ENCODE measurements at places on chromosomes 12 and 14. TPM values are rescaled to one million over a fixed set of nuclear protein-coding genes. Genes with fewer than 3 reads are reported as not detected.

DNA sequence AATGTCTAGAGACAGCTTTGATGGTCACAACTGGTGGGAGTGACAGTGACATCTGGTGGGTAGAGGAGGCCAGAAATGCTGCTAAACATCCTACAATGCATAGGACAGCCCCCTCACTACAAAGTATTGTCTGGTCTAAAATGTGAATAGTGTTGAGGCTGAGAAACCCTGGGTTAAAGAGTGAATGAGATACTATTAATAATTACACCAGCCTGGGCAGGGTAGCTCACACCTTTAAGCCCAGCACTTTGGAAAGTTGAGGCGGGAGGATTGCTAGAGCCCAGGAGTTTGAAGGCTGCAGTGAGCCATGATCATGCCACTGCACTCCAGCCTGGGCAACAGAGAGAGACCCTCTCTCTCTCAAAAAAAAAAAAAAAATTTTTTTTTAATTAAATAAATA, 11.1 kb downstream of the SVOP start:
- DNase-seq, result no peak

DNA sequence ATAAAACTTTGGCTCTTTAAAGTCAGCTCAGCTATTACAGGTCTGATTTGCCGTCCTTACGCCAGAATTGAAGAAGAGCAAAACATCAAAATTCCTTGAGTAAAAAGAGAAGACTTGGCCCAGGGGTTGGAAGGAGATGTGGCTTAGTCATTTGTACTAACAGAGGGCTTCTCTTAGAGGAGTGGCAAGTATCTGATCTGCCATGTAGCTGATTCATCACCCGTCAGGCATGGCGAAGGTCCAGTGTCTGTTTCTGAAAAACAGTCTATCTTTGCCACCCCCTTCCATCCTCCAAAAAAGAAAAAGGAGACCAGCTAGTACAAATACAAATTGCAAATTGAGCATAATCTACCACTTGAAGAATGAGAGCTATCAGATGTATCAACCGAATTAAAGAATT, 91.9 kb downstream of the RAD52 start:
- peak; percentile 82 for DNase-seq

DNA sequence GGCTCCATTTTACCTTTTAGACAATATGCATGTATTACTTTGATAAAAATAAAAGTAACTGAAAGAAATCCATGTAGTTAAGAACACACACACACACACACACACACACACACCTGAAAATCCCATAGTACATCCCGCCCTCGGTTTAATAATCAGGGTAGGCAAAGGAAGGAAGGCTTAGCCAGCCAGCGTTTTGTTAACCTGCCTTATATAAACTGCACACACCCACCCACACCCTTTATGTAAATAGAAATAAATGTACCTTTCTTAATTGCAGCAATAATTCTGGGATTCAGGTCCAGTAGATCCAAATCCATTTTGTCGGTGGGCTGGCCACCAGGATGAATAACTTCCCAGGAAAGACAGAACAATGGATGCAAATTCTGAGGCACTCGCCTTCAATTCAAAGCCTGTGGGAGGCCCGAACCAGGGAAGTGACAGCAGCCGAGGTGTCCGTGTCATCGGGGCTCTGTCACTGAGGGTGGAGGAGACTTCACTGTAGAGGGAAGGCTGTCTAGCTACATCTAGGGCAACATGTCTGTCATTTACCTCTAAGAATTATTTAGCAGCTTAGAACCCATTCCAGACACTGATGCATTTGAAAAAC, 4.4 kb downstream of the XRCC3 start:
- DNase-seq, result no peak

DNA sequence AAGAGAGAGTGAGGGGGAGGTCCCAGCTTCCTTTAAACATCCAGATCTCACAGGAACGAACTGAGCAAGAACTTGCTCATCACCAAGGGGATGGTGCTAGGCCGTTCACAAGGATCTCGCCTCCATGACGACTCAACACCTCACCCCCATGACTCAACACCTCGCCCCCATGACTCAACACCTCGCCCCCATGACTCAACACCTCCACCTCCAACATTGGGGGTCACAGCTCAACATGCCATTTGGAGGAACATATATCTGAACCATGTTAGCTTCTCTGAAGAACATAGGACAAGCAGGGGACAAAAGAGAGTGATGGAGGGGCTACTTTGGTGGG, 66.0 kb upstream of the LHX5 start:
- DNase-seq, result no peak

DNA sequence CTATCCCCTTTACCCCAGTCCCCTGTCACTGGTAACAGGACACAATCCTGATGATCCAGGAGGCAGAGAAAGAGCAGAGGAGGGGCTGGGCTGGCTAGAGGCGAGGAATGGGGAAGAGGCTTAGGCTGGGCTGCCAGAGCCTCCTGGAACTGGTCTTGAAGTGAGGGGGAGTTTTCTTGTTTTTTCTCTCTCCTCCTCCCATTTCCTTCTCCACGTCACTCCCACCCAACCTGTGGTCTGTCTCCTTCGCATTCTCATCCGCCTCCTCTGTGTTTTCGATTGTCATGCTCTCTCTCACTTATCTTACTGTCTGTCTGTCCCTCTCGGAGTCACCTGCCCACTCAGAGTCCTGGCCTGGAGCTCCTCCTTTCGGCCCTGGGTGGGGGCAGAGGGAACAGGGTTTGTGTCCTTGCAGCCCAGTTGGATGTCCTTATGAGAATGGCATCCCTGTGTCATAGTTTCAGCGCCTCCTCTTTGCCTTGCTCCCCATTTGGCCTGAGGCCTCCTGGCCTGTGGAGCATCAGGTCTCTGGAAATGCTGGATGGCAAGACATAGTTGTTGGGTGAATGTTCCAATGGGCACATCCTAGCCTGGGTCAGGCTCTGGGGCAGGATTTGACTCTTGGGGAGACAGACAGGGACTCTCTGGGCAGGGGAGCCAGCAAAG, 3.4 kb upstream of the KRT80 start:
- DNase-seq, result peak; percentile 17

Gene KRT86
- not detected for total RNA-seq

DNA sequence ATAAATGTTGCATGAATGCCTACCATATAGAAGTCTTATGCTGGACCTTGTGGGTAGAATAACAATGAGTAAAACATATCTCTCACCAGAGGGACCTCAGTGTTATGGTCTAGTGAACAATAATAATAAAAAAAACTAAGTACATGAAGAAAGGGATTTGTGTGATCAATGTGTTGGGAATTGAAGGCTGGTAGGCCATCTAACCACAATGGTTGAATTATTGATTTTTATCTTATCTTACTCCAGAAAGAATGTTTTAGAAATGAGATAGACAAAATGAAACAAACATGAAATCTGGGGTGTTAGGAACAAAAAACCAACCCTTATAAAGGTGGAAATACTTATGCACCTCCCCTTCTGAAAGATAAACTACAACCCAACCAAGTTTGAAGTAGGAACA, 243.9 kb upstream of the LRIG3 start:
- DNase-seq, result no peak
